Activated CD4-positive, alpha-beta T cell treated with anti-CD3 and anti-CD28 coated beads for 48 hours (primary cell): ENCODE measurements at places on chromosomes 5 and 9.

DNA sequence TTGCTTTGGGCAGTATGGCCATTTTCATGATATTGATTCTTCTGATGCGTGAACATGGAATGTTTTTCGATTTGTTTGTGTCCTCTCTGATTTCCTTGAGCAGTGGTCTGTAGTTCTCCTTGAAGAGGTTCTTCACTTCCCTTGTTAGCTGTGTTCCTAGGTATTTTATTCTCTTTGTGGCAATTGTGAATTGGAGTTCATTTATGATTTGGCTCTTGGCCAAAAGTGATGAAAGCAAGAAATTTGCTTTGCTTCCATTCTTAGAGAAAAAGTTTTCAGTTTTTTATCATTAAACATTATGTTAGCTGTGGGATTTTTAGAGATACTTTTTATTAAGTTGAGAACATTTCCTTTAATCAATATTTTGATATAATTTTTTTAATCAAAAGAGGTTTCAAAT lies 203.5 kb downstream of the TAF11L14 start:
- no peak for DNase-seq

DNA sequence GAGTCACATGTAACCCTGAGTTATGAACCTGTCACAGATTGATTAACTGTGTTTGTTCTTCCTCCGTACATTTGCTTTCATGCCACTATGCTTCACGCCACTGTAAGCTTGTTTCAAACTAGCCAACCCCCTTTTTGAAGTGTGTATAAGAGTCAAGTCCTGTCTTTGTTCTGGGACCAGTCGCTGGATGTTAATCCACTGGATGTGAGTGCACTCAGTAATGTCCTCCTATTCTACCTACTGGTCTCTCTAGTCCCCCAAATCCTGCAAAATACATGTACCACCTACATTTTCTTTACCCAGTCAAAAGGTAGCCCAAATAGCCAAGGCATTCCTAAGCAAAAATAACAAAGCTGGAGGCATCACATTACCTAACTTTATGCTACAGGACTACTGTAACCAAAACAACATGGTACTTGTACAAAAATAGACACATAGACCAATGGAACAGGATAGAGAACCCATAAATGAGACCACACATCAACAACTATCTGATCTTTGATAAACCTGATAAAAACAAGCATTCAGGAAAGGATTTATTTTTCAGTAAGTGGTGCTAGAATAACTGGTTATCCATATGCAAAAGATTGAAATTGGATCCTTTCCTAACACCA lies 1139.1 kb upstream of the SEMA6A start:
- DNase-seq, result no peak

DNA sequence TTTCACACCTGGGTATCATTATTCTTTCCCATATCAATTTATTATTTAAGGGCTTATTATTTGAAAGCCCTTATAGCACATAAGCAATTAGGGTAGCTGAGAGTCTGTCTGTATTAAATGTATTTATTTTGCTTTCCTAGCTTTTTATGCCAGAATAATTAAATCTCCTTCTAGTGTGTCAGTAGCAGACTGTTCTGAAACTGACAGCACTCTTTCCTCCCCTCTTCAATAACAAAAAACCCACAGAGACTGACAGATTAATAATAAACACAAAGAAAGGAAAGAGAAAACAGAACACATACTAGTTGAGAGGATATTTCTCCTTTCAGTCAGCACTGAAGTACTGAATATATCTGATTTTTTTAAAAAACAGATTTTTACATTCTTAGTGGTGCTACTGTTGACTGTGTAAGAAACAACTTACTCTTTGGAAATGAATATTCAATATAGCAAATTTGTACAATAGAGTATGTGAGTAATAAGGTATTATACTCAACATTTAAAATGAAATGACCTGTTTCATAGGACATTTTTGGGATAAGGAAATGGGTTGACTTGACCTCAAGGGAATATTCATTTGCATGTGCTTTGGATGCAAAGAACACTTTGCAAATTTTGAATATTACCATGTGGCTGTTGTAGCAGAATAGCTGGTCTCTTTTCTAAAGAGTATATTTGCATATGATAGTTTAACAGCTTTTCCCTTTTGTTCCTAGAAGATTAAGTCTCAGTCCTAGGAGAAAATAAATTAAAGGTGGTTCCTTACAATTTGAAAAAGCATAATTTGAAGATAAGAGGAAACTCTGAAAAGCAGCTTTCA lies 208.3 kb downstream of the SPATA31D1 start:
- no peak for DNase-seq

DNA sequence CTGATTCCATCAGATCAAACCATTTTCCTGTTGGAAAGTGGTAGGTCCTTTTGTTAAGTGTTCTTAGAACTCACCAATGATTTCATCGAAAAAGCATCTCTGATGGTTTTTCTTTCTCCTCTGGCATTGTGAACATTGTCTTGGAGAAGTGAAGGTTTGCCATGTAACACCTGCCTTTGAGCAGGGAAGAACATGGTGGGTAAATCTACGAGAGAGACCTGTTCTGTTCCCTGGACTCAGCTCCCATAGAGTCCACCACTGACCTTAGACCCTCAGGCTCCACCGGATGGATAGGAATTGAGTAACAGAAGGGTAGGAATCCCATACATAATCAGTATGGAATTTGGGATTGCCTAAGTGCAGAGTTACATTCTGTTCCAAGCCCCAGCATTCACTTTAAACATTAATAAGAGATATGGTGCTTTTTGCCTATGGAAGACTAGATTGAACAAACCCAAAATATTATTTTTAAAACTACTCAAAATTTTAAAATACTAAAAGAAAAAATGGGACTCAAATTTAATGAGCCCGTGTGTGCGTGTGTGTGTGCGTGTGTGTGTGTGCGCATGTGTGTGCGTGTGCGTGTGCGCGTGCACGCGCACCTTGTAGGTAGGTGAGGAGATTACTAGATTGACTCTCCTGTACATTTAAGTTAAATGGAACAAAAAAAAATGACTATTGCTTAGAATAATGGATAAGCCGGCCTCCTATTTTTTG lies 92.0 kb downstream of the C9orf152 start:
- no peak for DNase-seq
